Calu3 (cell line): ENCODE measurements at places on chromosomes 7 and 10. TPM values are rescaled to one million over a fixed set of nuclear protein-coding genes. Genes with fewer than 3 reads are reported as not detected.

GRCh38 chr10:43879742-43880141 is 231.1 kb upstream of the ZNF32 start:
- peaks cover 13% of the 10 kb centered on the region for H3K27me3 ChIP-seq
- H3K4me1 ChIP-seq = no peaks in the 10 kb centered on the region
- H3K27ac ChIP-seq = no peak overlapping the region
- no peak overlapping the region for H3K4me3 ChIP-seq
- no peaks in the 10 kb centered on the region for H3K36me3 ChIP-seq
- no peak for DNase-seq

WNT8B gene
- total RNA-seq = 0.17 TPM in 1 of 2 replicates, not detected in the other

GRCh38 chr7:463362-463781 is 56.3 kb downstream of the PDGFA start:
- peaks cover 74% of the 10 kb centered on the region for H3K27me3 ChIP-seq
- H3K4me3 ChIP-seq = no peak overlapping the region
- DNase-seq = no peak
- no peak overlapping the region for H3K27ac ChIP-seq
- peaks cover 10% of the 10 kb centered on the region for H3K36me3 ChIP-seq

GAD2 gene
- not detected in 2 replicates for total RNA-seq

- peaks cover 1% of the 10 kb centered on the region for H3K4me1 ChIP-seq
- H3K36me3 ChIP-seq = peaks cover 5% of the 10 kb centered on the region
- no peak for DNase-seq
- H3K27me3 ChIP-seq = peaks cover 98% of the 10 kb centered on the region
Observed at GRCh38 chr7:142801601-142802295, 31.0 kb downstream of the PRSS2 start.

ACTL6B gene
- not detected in 2 replicates for total RNA-seq

GRCh38 chr10:43809211-43809930 is 160.7 kb upstream of the ZNF32 start:
- no peak overlapping the region for H3K27ac ChIP-seq
- H3K27me3 ChIP-seq = no peaks in the 10 kb centered on the region
- DNase-seq = no peak
- no peaks in the 10 kb centered on the region for H3K4me1 ChIP-seq

- H3K27me3 ChIP-seq = no peaks in the 10 kb centered on the region
- peaks cover 24% of the 10 kb centered on the region for H3K36me3 ChIP-seq
- H3K27ac ChIP-seq = peak overlapping the region; percentile 89
- H3K4me3 ChIP-seq = no peak overlapping the region
- DNase-seq = no peak
Observed at GRCh38 chr10:62084451-62084850, 183.0 kb downstream of the ARID5B start.

GRCh38 chr10:49749556-49750491 is 12.3 kb downstream of the OGDHL start:
- no peaks in the 10 kb centered on the region for H3K36me3 ChIP-seq
- peaks cover 62% of the 10 kb centered on the region for H3K27me3 ChIP-seq
- H3K27ac ChIP-seq = no peak overlapping the region

DNA sequence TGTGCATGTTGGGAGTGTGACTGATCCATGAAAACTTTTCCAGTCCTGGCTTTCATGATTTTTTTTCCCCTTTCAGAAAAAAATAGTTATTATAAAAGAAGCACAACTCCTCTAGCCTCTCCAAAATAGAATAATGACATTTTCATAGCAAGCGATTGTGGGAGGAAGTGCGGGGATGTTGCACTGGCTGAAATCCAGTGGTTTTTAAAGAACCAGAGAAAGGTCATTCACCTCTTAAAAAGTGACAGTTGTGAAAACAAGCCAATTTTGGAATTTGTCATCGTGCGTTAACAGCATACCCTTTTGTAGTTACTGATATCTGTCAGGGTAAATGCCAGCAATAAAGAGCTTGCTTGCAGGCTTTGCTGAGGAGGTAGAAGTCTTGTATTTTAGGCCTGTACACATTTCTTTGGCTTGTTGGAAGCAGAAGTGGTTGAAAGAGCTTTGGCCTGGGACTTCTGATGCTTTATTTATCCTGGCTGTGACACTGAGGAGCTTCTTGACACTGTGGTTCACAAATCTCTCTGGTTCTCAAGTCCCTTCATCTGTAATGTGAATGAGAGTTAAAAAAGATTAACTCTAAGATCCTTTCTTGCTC is 545.9 kb downstream of the REEP3 start:
- no peak overlapping the region for H3K4me3 ChIP-seq
- H3K36me3 ChIP-seq = no peaks in the 10 kb centered on the region
- H3K4me1 ChIP-seq = no peaks in the 10 kb centered on the region
- H3K27ac ChIP-seq = no peak overlapping the region
- no peak for DNase-seq

DNA sequence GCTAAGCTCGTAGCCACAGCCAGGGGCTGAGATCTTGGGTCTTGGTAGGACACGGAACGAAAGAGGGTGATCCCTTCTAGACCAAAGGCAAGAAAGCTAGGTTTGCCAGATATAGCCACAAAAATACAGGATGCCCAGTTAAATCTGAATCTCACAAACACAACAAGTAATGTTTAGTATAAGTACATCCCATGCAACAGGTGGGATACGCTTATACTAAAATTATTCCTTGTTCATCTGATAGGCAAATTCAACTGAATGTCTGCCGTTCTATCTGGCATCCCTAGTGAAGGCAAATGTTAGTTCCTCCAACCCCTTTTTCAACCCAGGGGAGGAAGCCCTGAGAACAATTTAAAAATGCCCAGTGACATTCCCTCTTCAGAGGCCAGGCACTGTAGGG is 131.1 kb upstream of the MGMT start:
- no peak for DNase-seq
- no peaks in the 10 kb centered on the region for H3K36me3 ChIP-seq
- no peak overlapping the region for H3K4me3 ChIP-seq
- no peaks in the 10 kb centered on the region for H3K4me1 ChIP-seq
- no peak overlapping the region for H3K27ac ChIP-seq

ADRA2A gene
- total RNA-seq = 5.4 and 6.7 TPM in 2 replicates

GRCh38 chr10:4684434-4684833 is 141.6 kb upstream of the AKR1E2 start:
- H3K27ac ChIP-seq = peak overlapping the region; percentile 98
- peaks cover 68% of the 10 kb centered on the region for H3K4me1 ChIP-seq
- no peak for DNase-seq
- H3K27me3 ChIP-seq = no peaks in the 10 kb centered on the region
- H3K4me3 ChIP-seq = no peak overlapping the region

DNA sequence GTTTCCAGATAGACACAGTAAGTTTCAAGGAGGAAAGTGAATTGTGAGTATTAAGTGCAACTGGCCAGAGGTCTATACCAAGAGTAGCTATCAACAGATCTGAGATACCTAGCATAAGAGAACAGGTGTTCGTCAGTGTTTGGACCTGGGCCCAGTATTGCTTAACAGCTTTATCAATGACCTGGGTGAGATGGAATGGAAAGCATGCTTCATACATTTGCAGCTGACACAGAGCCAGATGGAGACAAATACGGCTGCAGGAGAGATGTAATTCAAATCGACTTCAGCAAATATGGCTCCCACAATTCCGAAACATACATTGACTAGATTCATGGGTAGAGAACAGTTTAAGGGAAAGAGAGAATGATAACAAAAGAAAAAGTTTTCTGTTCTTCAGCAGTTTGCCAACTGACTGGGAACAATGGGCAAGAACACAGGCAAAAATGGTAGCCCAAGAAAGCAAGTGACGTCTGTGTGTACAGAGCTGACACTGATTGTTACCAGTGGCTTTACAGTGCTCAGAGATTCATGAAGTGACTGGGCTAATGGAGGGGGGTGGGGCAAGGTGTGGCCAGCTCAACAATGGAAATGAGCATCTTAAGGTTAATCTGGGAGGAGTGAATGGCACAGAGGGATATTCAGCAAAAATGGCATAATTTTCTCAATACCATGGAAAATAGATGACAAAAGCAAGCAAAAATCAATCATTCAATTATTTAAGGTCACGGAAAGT is 28.0 kb upstream of the COBL start:
- H3K27me3 ChIP-seq = no peaks in the 10 kb centered on the region
- H3K36me3 ChIP-seq = peaks cover 21% of the 10 kb centered on the region
- peak; percentile 93 for DNase-seq
- H3K4me3 ChIP-seq = peak overlapping the region; percentile 55
- peaks cover 68% of the 10 kb centered on the region for H3K4me1 ChIP-seq

DNA sequence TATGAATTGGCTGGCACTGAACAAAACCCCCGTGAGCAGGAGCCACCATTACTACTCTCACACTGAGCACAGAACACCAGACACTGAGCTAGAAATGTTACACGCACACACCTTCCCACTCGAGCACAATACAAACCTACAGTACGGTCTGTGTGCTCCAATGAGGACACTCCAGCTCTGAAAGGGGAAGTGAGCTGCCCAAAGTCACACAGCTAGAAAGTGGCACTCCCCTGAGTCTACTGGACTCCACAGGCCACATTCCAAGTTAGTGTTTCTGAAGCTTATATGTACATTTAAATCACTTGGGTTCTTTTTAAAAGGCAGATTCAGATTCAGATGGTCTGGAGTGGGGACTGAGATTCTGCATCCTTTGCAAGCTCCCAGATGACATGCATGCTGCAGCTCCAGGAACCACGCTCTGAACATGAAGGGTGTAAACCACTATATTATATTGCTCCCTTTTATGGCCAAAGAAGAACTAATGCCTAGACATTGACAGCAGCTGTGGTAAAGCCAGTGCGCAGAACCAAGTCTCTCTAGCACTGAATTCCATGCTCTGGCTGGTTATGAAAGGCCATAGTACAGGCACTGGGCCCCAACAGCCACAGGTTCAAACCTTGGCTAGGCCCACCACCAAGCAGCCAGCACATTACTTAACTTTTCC is 77.1 kb downstream of the FRMPD2 start:
- H3K36me3 ChIP-seq = no peaks in the 10 kb centered on the region
- H3K27me3 ChIP-seq = no peaks in the 10 kb centered on the region
- no peak overlapping the region for H3K27ac ChIP-seq
- DNase-seq = no peak
- H3K4me1 ChIP-seq = peaks cover 32% of the 10 kb centered on the region

DNA sequence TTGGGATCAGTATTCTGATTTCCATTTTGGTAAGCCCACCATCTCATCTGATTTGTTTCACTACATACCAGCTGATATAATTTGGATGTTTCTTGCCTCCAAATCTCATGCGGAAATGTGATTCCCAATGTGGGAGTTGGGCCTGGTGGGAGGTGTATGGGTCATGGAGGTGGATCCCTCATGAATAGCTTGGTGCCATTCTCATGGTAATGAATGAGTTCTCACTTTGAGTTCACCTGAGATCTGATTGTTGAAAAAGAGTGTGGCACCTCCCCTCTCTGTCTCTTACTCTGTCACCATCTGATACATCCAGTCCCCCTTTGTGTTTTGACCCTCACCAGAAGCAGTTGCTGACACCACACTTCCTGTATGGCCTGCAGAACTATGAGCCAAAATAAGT is 347.3 kb downstream of the ARL4A start:
- H3K27ac ChIP-seq = no peak overlapping the region
- no peaks in the 10 kb centered on the region for H3K27me3 ChIP-seq
- no peak overlapping the region for H3K4me3 ChIP-seq
- no peaks in the 10 kb centered on the region for H3K36me3 ChIP-seq
- DNase-seq = no peak

- no peak for DNase-seq
- no peak overlapping the region for H3K4me3 ChIP-seq
- H3K36me3 ChIP-seq = no peaks in the 10 kb centered on the region
Observed at GRCh38 chr7:85226361-85227085, 39.7 kb upstream of the SEMA3D start.

DNA sequence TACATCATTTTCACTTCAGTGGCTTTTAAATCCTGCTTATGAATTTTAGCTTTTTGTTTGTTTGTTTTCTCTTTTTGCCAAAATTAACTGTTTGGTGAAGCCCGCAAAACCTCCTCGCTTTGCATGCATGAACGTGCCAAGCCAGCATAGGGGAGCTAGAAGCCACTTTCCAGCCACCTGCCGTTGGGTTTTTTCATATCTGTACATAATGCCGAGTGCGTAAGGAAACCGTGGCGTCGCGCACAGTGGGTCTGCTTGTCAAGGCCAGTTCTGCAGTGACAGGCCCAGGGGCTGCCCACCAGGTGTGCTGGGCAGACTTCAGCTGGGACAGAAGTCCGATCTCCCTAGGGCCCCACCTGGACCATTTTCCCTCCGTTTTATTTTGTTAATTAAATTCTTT is 41.1 kb downstream of the WIPI2 start:
- H3K4me3 ChIP-seq = no peak overlapping the region
- no peaks in the 10 kb centered on the region for H3K27me3 ChIP-seq
- peaks cover 36% of the 10 kb centered on the region for H3K36me3 ChIP-seq
